Bronchial smooth muscle cell (primary cell): ENCODE measurements at places on chromosomes 6 and 20. TPM values are rescaled to one million over a fixed set of nuclear protein-coding genes. Genes with fewer than 3 reads are reported as not detected.

Gene PPARD
- 5.2 and 5.8 TPM in 2 replicates for total RNA-seq

Gene CAGE1
- under 0.01 and 0.09 TPM in 2 replicates for total RNA-seq

Gene FOXQ1
- 1.3 and 2.2 TPM in 2 replicates for total RNA-seq

Gene ARHGAP40
- total RNA-seq: not detected in 2 replicates

Gene OR2H1
- total RNA-seq: not detected in 2 replicates

Gene TOMM6
- 30.5 and 62.7 TPM in 2 replicates for total RNA-seq

Gene SEMG1
- not detected in 2 replicates for total RNA-seq

Gene KIAA1755
- total RNA-seq: 3.3 and 4.1 TPM in 2 replicates

Gene LY86
- not detected in 2 replicates for total RNA-seq

Gene NMBR
- total RNA-seq: 0.26 TPM in 1 of 2 replicates, not detected in the other

Gene BFSP1
- total RNA-seq: 2.3 and 3.5 TPM in 2 replicates

Gene RAMACL
- total RNA-seq: 0.43 and 0.95 TPM in 2 replicates

Gene GGTLC1
- total RNA-seq: not detected in 2 replicates

Gene XKR7
- total RNA-seq: not detected in 2 replicates
